Fibroblast of villous mesenchyme (primary cell): ENCODE measurements at places on chromosomes 1 and 21. TPM values are rescaled to one million over a fixed set of nuclear protein-coding genes. Genes with fewer than 3 reads are reported as not detected.

Gene FCRL2
- total RNA-seq, result not detected in 2 replicates

Gene LCE1A
- not detected in 2 replicates for total RNA-seq

Gene APP
- total RNA-seq, result 353 and 376 TPM in 2 replicates

Gene UBL4B
- total RNA-seq, result under 0.01 TPM in 1 of 2 replicates, not detected in the other

Gene CRYZ
- 30.6 and 41.0 TPM in 2 replicates for total RNA-seq

Gene OR2M3
- not detected in 2 replicates for total RNA-seq

Gene ARHGEF19
- total RNA-seq, result 9.9 and 11.6 TPM in 2 replicates

Gene OR10Z1
- total RNA-seq, result not detected in 2 replicates

Gene OR2T12
- not detected in 2 replicates for total RNA-seq

Gene VASH2
- total RNA-seq, result 0.43 and 0.97 TPM in 2 replicates

Gene MYCL
- total RNA-seq, result under 0.01 TPM in 1 of 2 replicates, not detected in the other

Gene UBE2U
- not detected in 2 replicates for total RNA-seq

Gene AK5
- total RNA-seq, result 84.4 and 123 TPM in 2 replicates
